ENCODE measurements at places on chromosomes 2 and 18.

DNA sequence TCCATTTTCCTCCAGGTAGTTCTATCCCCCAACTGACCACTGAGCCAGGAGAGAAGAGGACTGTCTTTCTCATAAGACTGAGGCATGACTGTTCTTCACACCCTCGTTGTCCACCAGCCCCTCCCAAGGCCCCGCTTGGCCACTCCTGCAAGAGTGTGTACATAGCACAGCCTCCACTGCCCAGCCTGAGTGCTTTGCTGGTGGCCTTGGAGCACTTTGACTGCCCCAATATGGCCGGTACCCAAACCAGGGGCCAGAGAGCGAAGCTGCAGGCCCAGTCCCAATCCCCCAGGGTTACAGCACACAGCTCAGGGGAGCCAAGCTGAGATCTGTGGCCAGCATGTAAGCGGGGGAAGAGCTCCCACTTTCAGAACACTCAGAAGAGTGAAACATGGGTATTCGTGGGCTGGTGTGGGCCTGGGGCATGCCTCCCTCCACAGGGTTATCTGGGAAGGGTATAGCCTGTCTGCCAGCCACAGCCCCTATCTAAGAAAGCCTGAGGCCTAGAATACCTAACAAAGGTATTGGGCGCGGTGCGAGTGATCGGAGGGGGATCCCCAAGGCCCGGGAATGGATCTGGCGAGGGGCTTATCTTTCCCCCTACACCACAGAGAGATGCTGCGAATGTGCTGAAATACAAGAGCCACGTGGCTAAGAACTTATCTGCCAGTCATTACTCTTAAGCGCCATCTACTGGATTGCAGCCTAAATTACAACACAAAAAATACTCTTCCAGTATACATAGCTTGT, 163.8 kb downstream of the WDPCP start:
- no peak for DNase-seq

- no peak for DNase-seq
Measured at GRCh38 chr2:187261705-187262104, 186.3 kb downstream of the CALCRL start.

DNA sequence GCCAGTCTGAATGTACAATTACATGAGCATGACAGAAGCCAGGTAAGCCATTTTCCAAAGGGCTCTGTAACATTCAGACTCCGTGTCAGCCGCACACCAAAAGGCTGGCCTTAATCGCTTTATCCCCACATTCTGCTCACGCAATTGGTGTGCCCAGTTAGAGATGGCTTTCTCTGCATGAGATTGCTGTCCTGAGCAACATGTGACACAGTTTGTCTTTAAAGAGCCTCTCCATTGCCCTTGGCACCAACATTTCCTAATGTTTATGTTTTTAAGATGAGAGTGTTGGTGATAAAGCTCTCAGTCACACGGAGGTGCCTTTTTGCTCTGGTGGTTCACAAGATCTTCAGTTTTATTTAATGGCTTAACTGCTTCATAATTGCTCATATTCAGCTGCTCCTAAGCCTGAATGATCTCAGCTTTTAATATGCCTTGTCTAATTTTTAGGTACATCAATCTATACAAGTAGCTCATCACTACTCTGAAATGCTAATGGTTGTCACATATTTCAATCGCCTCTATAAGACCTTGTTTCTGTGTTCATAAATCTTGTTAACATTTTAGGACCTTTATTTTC, 164.8 kb upstream of the ACVR2A start:
- no peak for DNase-seq

GRCh38 chr2:124874219-124874618, 849.1 kb downstream of the CNTNAP5 start:
- no peak for DNase-seq

DNA sequence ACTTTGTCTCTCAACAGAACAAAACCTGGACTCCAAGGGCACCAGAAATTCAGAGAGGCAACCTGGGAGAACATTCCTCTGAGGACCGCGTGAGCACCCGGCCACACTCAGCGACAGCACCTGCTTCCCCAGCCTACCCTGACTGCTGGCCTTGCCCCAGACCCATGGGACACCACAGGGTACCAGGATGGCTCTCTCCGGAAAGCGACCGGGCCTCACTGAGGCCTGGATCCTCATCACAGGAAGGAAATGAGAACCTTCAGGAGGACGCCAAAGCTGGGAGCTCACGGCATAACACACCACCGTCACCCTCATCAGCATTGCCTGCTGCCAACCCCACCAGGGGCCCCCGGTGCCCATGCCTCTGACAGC, 38.9 kb downstream of the HS6ST1 start:
- DNase-seq, result no peak

- no peak for DNase-seq
Measured at GRCh38 chr2:29009711-29010677, 28.9 kb downstream of the TOGARAM2 start.

DNA sequence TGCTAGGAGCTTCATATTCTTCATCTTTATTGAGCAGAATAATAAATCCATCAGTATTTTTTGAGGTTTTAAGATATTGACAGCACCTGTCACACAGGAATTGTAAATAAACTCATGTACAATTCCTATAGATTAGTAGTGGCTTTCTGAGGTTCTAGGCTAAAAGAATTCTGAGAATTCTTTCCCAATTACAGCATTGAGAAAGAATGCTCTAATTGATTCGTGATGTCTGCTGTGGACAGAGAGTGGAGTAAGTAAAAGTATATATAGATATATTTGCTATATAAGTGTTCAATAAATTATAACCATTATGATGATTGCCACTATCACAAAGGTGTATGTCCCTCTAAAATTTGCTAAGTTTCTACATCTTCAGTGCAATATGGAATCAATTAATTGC, 186.5 kb upstream of the NRP2 start:
- no peak for DNase-seq

DNA sequence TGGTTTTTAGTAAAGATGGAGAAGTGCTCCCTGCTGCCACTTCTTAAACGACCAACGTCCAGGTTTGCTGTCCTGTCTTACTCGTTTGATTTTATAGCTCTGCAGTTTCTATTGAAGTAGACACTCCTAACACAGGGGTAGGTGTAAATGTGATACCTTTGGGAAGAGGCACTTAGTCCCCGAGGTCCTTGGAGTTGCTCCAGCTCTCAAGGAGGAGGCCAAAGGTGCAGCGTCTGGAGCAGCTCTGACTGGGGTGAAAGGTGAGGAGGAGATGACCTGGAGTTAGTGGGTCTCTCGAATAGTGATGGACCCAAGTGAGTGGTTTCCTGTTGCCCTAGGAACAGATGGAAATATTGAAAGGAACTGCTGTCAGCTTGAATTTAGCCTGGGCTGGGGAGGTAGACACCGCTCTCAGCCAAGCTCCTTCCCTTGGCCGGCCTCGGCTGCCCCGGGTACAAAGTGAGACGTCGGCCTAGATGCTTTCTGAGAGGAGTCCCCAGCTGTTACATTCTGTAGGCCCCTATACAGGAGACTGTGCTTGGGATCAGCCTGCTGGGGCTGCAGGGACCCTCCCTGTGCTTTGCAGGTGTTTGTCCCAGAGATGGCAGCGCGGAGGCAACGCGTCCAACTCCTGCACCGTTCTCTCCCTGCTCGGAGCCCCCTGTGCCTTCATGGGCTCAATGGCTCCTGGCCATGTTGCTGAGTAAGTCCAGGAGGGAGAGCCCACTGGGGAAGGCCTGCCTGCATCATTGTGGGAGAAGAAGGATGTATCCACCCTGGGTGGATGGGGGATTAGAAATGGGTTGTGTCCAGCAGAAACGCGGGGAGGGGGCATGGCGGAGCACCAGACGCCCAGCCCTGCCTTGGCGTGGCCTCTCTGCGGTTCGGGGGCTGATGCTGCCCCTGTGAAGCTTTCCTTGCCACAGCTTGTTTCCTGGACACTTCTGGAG, 5.4 kb downstream of the KHK start:
- DNase-seq, result no peak

DNA sequence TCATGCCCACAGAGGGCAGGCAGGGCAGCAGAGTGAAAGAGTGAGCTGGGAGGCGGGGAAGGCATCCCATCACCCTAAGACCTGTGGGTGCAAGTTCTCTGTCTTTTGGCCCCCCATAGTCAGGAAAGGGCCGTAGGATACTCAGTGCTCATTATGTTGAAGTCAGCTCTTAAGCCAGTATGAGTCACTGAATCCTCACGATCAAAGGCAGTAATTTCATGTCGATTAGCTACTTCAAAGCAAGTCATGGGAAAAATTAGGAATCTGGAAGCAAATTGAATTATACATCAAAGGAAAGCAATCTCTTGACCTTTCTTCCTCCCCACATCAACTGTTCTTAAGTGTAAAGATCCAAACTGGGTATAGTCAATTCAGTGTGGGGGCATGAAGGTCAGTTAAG, 178.9 kb downstream of the FHOD3 start:
- DNase-seq, result no peak

- DNase-seq, result no peak
Measured at GRCh38 chr2:181051861-181052522, 71.6 kb downstream of the UBE2E3 start.

GRCh38 chr2:167964650-167965413, 282.6 kb downstream of the STK39 start:
- no peak for DNase-seq

GRCh38 chr18:34694591-34695165, 15.4 kb upstream of the DTNA start:
- no peak for DNase-seq

GRCh38 chr2:74531666-74532065, 1.9 kb downstream of the HTRA2 start:
- no peak for DNase-seq

DNA sequence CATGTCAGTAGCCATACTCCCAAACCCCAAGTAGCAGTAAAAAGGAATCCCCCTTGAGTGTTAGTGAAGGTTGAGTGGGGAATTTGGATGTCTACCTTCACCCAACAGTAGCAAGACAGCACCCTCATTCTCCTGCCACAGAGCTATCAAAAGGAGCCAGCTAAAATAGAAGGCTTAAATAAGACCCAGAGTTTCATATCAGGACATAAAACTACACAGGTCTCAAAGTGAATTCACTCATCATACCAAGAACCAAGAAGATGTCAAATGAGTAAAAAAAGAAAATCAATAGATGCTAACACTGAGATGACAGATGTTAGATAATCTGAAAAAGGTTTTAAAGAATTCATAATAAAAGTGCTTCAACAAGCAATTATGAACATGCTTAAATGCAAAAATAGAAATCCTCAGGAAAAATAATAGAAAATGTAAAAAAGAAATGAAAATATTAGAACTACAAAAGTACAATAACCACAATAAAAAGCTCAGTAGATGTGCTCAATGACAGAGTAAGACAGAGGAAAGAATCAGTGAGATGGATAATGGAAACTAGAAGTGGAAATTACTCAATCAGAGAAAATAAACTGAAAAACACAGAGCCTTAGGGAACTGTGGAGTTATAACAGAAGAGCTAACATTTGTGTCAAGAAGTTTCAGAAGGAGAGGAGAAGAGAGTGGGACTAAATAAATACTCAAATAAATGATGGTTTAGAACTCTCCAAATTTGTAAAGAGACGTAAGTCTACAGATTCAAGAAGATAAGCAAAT, 90.5 kb downstream of the EDAR start:
- DNase-seq, result no peak

DNA sequence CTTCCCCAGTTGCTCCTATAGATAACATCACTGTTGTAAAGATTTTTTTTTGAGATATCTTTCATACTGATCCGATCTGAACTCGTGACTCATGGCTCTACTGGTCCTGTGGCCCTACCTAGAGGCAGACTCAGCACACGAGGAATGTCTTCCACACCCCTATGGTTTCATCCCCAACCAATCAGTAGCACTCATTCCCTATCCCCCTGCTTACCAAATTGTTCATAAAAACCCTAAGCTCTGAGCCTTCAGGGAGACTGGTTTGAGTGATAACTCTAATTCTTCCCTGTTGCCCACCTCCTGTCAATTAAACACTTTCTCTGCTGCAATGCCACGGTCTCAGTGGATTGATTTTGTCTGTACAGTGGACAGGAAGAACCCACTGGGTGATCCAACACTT, 4.2 kb upstream of the SAP130 start:
- DNase-seq, result no peak

GRCh38 chr2:145743011-145743410, 1223.1 kb upstream of the ZEB2 start:
- no peak for DNase-seq

GRCh38 chr2:228269351-228269750, 87.9 kb upstream of the SPHKAP start:
- no peak for DNase-seq

GRCh38 chr2:109238580-109238979, 109.6 kb downstream of the SH3RF3 start:
- peak; percentile 55 for DNase-seq

DNA sequence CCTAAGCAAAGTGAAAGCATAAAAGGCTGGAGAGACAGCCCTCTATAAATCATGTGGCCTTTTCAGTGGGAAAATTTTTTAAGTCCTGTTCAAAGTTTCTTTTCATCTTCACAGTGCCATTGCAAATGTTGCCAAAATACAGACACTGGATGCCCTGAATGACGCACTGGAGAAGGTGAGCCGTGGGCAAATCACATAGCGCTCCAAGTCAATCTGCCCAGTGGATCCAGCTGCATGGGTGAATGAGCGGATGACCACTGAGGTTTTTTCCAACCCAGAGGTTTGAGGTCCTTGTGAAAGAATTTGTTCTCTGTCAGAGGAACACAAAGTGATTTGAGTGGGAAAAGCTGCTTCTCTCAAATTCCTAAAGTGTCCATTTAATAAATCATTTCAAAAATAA, 11.8 kb downstream of the DAPL1 start:
- no peak for DNase-seq

DNA sequence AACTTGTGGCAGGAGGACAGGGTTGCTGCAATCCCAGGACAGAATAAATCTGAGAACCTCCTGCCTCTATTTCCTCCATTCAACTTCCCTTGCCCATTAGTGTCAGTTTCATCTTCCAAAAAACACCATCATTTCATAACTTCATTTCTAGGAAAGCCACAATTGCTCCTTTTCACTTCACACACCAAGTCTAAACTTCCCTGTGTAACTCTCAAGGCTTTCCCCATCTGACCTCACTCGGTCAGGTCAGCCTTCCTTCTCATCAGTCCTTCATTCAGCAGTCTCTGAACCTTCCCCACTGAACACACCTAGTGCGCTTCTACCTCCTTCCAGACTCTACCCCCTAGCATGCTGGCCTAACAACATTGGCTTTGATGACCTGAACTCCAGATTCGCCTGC, 35.8 kb downstream of the TCF7L1 start:
- no peak for DNase-seq

DNA sequence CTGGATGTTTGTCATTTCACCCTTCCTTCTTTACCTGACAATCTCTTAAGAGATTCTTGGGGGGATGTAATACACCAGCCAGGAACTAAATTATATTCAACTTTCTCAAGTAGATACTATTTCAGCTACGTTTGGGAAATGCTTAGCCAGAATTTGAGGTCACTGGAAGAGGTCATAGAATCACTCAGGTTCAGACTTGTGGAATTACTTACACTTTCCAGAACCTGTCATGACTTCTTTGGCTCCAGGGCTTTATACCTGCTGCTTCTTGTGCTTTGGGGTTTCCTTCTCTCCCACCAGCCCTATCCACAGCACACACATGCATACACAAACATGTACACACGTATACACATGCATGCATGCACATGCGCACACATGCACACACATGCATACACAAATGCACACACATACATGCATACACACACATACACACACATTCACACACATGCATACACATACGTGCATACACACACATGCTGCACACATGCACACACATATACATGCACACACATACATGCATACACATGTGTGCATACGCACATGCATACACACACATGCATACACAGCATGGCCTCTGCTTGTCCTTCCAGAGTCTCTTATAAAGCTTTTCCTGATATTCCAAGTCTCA, 23.5 kb upstream of the ANXA4 start:
- DNase-seq, result no peak

- DNase-seq, result no peak
Measured at GRCh38 chr2:112181571-112182290, 43.5 kb downstream of the FBLN7 start.

- no peak for DNase-seq
Measured at GRCh38 chr2:102013206-102014040, 21.7 kb downstream of the IL1R2 start.

All from non-pigmented ciliary epithelial cell (primary cell).